ENCODE measurements at places on chromosomes 6 and 20. TPM values are rescaled to one million over a fixed set of nuclear protein-coding genes. Genes with fewer than 3 reads are reported as not detected.

- H3K27me3 ChIP-seq = no peaks in the 10 kb centered on the region
- no peak for DNase-seq
- no peaks in the 10 kb centered on the region for H3K4me1 ChIP-seq
- H3K27ac ChIP-seq = no peak overlapping the region
Observed at GRCh38 chr6:62345962-62346689, 60.1 kb upstream of the KHDRBS2 start.

GRCh38 chr20:24446811-24447210 lies 22.6 kb upstream of the SYNDIG1 start:
- no peaks in the 10 kb centered on the region for H3K36me3 ChIP-seq
- H3K4me3 ChIP-seq = no peak overlapping the region
- DNase-seq = no peak
- no peaks in the 10 kb centered on the region for H3K4me1 ChIP-seq
- no peak overlapping the region for H3K27ac ChIP-seq
- peaks cover 5% of the 10 kb centered on the region for H3K27me3 ChIP-seq

DNA sequence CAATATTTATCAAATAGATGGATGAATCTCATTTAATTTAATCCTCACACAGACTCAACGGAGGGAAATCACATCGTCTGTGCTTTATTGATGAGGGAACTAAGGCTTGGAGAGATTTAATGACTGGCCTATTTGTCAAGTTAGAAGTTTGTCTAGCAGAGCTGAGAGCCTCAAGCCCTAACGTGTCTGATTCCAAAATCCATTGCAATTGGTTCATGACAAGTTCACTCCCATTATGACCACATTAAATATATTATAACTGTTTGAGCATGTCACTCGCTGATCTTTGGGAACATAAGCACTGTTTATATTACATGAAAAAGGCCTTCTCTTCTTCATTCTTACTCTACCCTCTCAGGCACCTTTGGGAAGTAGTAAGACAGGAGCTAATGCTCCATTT lies 89.4 kb upstream of the SIRPA start:
- DNase-seq = no peak
- H3K36me3 ChIP-seq = no peaks in the 10 kb centered on the region
- peaks cover 59% of the 10 kb centered on the region for H3K4me1 ChIP-seq

Gene KIF25
- total RNA-seq = 0.76 TPM

DNA sequence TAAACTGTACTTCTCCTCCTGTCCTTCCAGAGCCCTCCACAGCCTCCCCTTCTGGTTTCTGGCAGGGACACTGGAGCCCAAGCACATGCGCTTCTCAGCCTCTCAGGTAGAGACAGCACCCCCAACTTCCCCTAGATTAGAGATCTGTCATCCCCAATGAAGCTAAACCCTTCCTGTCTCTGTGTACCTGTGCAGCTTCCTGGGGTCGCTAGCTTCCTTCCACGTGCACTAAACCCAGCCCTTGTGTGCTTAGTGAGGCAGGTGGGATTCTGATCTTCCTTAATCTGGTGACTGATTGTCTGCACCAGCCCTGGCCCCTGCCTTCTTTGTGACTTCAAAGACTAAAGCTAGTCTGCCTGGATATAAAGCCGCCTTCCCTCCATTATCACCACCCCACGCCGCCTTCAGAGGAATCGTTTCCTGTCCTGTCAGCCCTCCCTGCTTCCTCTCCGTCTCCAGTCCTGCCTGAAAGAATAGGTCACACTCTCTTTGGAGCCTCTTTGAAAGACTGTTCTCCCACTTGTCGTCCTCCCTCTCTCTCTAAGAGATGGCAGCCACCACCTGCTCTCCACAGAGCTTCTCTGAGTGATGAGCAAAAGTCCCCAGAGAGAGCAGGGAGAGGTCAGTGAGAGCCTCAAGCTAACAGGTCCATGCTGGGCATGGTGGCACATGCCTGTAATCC lies 27.5 kb downstream of the CAPN11 start:
- H3K27me3 ChIP-seq = no peaks in the 10 kb centered on the region
- peaks cover 19% of the 10 kb centered on the region for H3K4me1 ChIP-seq
- no peak for DNase-seq
- H3K36me3 ChIP-seq = no peaks in the 10 kb centered on the region

Gene MRAP2
- total RNA-seq = 1.6 TPM

All from suprapubic skin (tissue), 4 donors.